ENCODE measurements at places on chromosomes 13 and 19.

- no peak for DNase-seq
Observed at GRCh38 chr13:69474011-69474685, 633.5 kb upstream of the ATXN8OS start.

DNA sequence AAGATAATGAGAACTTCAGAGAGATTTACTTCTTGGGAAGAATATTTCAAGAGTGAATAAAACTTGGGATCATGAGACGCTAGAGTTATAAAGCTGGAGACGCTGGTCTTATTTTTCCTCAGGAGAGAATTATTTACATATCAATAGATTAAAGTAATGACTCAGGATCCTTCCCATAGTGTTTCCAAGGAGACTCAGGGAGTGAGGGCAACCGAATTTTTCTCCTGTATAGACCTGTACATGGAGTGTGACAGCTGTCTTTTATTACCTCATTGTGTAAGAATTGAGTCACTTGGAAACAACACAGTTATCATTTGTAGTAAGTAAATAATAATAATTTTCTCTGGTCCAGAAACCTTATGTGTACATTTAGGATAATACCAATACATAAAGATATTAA, 1905.5 kb downstream of the OLFM4 start:
- DNase-seq = no peak

GRCh38 chr13:19153782-19154450, 27.7 kb downstream of the TUBA3C start:
- peak; percentile 39 for DNase-seq

DNA sequence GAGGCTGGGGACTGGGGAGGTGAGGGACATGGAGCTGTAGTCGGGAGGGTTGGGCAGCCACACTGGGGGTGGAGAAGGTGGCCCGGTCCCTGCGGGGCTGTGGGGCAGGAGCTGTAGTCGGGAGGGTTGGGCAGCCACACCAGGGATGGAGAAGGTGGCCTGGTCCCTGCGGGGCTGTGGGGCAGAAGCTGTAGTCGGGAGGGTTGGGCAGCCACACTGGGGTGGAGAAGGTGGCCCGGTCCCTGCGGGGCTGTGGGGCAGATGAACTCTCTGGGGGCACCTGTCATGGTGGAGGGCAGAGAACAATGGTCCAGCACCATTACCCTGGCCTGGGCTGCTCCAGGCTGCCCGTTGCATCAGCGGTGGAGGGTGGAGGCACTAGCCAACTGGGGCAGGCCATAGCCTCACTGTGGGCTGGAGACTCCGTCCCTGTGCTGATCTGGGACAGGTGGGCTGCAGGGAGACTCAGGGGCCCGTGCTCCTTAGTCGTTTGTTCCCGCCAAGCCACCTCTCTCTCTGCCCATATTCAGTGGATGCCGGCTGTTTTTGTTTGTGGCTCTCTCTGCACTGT, 51.4 kb downstream of the ATP11A start:
- no peak for DNase-seq

GRCh38 chr13:32582991-32583390, 3.3 kb upstream of the PDS5B start:
- DNase-seq = no peak

DNA sequence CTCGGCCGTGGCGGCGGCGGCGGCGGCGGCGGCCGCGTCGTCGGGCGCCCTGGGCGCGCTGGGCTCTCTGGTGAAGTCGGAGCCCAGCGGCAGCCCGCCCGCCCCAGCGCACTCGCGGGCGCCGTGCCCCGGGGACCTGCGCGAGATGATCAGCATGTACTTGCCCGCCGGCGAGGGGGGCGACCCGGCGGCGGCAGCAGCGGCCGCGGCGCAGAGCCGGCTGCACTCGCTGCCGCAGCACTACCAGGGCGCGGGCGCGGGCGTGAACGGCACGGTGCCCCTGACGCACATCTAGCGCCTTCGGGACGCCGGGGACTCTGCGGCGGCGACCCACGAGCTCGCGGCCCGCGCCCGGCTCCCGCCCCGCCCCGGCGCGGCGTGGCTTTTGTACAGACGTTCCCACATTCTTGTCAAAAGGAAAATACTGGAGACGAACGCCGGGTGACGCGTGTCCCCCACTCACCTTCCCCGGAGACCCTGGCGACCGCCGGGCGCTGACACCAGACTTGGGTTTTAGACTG, 1.7 kb downstream of the SOX1 start:
- no peak for DNase-seq

DNA sequence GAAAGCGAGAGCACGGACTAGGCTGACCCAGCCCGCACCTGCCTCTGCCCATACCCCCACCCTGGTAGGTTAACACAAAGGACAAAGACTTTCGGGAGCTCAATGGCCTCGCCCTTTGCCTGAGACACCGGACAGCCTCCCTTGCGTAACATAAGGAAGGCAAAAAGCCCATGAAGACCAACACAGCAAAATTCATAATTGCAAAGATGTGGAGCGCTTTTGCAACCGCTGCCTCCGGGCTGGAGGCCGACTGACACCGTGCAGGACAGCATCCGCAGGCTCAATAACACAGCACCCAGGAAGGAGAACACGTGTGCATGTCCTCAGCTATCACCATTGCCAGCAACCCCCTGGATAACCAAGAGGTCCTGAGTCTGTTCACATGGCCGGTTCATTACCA, 15.4 kb downstream of the LILRA1 start:
- DNase-seq = no peak

GRCh38 chr19:17209126-17210036, 5.8 kb upstream of the USE1 start:
- DNase-seq = peak; percentile 74
